ENCODE measurements at places on chromosomes 12 and 14.

DNA sequence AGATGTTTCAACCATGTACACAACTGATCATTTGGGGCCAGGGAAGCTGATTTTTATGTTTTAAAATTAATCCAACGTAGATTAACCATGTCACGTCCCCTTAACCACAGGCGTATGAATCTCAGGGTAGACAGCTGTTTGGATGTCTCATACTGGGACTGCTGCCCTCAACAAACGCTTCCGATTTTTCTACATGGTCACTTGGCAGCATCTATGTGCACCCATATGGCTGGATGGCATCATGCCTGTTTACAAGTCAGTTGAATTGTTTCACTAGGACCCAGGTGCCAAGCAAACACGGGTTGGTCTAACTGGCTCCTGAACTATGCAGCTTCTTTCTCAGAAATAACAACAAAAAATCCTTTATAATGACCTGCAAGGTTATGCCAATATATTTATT, 393.8 kb downstream of the NPAS3 start:
- DNase-seq: no peak

DNA sequence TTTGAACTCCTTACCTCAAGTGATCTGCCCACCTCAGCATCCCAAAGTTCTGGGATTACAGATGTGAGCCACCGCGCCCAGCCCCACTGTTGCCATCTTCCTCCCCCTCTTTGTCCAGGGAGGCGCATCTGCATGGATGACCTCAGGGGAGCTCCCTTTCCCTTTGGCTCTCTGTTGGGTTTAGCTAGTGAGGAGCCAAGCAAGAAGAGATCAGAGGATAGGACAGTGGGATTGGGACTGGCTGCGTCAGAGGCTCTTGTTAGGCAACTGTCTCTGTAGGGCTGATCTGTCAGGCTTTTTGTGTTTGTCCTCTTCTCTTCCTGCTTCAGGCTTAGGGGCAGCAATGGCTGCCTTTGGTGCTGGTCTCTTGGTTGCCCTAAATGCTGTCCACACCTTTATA, 8.5 kb upstream of the IFT81 start:
- no peak for DNase-seq

DNA sequence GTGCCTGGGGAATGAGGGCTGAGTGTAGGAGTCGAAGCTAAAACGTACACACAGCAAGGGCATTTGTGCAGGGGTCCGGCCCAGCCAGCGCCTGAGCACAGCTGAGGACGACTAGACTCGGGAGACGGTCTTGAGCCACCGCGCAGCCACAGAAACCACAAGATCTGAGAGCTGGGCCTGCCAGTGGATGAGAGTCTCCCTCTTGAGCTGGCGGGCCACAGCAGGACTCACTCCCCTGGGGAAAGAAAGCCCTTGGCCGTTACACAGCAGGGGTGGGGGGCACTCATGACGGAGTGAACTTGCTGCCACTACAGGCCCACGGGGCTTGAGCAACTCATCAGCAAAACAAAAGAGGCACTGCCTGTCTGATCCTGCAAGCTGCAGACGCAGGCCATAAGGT, 23.0 kb downstream of the STX2 start:
- DNase-seq: no peak

DNA sequence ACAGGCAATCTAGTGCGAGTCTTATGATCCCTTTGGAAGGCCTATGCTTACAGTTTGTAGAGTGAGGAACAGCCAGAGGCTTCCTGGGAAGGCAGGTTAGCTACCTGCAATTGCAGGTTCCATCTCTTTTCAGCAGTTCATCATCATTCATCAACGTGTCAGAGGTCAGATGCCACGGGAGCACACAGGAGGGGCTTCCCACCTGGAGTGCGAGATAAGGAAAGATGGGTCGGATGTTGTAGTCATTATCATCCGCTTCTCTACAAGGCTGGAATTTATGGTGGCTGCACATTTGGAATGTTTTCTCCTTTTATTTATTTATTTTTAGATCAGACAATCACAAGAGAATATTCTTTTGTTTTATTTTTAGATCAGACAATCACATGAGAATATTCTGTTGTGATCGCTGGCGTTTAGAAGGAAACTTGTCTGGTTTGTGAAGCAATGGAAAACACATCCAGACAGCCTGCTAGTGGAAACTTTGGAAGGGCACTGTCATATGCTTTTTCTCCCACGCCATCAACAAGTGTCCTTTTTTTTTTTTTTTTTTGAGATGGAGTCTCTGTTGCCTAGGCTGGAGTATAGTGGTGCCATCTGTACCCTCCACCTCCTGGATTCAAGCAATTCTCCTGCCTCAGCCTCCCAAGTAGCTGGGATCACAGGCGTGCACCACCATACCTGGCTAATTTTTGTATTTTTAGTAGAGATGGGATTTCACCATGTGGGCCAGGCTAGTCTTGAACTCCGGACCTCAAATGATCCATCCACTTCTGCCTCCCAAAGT, 1.9 kb upstream of the BICD1 start:
- no peak for DNase-seq

DNA sequence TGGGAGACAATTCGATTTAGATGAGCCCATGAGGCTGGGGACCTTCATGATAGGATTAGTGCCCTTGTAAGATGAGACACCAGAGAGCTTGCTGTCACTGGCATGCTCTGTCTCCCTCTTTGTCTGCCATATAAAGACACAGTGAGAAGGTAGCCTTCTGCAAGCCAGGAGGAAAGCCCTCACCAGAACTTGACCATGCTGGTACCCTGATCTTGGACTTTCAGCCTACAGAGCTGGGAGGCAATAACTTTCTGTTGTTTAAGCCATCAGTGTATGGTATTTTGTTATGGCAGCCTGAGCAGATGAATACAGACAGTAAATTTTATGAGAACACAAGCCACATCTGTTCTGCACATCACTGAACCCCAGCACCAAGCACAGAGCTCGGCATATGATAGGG, 38.1 kb upstream of the RASSF3 start:
- no peak for DNase-seq

DNA sequence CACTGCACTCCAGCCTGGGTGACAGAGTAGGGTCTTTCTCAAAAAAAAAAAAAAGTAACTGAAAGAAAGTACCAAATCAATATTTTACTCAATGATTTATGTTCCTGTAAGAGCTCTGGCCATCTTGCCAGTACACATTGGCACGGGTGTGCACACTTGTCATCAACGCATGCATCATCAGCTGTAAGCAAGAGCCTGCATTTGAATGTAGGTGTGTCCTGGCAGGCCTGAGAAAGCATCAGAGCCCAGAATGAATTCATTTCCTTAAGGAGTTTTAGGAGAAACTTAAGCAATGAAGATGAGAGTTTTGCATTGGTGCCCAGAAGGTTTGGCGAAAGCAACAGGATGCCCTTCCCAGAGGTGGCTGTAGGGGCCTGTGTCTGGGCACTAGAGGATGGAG, 88.5 kb upstream of the FZD10 start:
- no peak for DNase-seq

DNA sequence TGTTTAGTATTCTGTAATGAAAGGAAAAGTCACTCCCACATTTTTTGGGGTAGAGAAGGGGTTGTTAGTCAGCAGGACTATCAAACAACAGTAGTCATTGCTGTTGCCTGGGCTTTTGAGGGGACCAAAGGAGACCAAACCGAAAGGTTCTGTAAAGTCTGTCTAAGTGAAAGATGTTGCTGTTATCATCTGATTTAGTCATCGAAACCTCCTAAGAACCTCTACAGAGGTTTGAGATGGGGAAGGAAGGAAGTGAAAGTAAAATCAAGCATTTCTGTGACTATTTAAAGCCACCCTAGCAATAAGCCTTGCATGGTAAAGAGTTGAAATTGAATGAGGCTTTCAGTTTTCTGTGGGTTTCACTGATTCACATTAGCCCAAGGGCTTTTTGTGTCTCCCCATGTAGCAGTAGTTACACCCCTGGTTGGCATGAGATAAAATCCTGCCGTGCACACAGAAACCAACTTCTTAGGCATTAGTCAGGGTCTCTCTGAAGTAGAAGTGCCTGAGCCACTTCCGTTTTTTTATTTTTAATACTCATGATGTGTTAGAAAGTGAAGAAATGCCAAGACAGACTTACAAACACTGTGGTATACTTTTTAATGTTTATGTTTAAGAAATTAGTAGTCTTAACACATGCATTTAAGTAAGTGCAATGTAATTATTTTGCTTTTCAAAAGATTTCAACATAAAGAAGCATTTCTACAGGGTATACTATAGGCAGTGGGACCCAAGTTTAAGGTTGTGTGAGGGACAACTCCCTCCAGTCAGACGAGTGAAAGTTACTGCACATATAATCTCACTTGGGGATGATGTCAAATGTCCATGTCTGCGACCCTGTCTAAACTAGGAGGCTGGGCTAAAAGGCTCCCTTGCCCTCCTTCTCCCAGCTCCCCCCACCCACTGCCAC, 50.4 kb downstream of the DYRK2 start:
- no peak for DNase-seq

DNA sequence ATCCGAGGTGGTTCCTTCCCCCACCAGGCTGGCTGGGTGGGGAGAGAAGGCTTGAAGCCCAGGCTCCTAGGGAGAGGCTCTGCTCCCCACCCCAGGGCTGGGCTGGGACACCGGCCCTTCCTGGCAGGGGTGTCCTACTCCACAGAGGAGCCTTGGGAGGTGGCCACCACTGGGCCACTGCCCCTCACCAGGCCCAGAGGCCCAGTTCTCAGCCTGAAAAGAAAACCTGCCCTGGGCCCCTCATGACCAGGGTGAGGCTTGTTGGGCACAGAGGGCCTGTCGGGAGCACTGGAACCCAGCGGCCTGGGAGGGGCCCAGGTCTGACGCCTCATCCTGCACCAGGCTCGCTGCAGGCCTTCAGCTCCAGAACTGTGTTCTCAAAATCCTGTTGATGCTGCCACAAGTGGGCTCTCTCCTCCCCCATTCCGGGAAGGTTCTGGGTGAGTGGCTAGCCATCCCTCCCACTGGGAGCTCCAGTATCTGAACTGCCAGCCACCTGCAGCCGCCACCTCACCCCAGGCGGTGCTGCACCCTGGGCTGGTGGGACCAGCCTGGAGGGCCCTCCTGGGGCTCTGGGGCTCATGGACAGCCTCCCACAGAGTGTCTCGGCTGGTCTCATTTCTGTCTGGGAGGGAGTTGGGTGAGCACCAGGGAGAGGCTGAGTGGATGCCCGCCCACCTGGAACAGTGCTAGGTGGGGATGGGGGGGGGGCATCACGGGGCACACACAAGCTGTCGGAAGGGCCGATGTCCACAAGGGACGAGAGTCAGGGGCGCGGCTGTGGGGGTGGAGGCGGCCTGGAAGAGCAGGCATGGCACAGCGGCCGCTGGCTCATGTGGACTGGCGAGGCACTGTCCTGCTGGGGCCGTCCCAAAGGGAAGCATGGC, 11.8 kb downstream of the BAG5 start:
- DNase-seq: no peak

- no peak for DNase-seq
Measured at GRCh38 chr12:106976668-106977067, 10.3 kb downstream of the MTERF2 start.

DNA sequence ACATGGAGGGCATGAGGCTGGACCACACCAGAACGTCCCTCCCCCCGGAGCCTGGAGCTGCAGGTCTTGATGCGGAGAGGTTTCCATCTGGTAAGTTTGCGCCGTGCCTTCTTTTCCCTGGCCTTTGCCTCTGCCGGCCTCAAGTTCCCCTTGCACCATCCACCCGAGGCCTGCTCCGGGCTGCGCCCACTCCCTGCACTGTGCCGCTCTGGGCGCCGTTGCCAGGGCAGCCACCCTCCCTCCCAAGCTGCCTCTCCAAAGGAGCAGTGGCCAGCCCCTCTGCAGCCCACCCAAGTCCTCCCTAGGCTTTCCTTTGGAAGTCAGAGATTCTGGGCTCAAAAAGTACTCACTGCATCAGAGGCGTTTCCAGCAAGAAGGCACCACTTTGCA, 46.2 kb upstream of the MEG3 start:
- no peak for DNase-seq

- DNase-seq: no peak
Measured at GRCh38 chr12:11771895-11772502, 122.5 kb downstream of the ETV6 start.

GRCh38 chr12:132360410-132360809, 31.0 kb upstream of the GALNT9 start:
- no peak for DNase-seq

GRCh38 chr14:22601996-22602395, 3.9 kb downstream of the ABHD4 start:
- no peak for DNase-seq

DNA sequence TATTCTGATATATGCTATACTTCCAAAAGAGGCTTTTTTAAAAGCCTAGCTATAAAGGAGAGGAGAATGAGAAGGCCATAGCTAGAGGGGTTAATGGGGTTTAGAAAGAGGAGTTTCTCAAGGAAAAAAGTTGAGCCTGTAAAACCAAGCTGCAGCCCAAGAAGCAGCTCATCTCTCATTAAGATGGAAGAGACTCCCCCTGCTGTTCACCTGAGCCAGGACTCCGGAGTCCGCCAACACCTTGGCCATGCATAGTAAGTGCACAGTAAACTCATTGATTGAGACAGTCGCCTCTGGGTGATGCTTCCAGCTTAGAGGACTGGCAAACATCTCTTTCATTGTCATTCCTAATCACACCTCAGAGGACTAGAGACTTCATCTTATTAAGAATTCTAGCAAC, 46.2 kb downstream of the ANO2 start:
- no peak for DNase-seq

- DNase-seq: no peak
Measured at GRCh38 chr12:109596418-109597244, 23.0 kb downstream of the MVK start.

DNA sequence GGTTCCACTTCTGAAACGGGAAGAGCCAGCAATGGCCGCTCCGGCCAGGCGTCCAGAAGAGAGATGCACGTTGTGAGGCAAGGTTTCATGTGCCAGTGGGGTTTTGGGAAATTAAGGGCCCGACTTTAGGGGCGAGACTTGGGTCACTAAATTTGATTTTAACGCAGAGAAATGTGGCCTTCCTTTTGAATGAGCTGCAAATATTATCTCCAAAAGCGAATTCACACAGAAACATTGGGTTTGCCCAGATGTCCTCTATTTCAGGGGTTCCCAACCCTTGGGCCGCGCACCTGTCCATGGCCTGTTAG, 2.3 kb upstream of the RNASE4 start:
- no peak for DNase-seq

GRCh38 chr14:92649934-92650545, 98.4 kb downstream of the LGMN start:
- DNase-seq: no peak
